T-helper 1 cell (primary cell): ENCODE measurements at places on chromosomes 4 and X.

- no peak for DNase-seq
Measured at GRCh38 chr4:186622788-186623464, 67.6 kb upstream of the MTNR1A start.

- DNase-seq, result no peak
Measured at GRCh38 chr4:152575533-152575932, 39.6 kb upstream of the FBXW7 start.

DNA sequence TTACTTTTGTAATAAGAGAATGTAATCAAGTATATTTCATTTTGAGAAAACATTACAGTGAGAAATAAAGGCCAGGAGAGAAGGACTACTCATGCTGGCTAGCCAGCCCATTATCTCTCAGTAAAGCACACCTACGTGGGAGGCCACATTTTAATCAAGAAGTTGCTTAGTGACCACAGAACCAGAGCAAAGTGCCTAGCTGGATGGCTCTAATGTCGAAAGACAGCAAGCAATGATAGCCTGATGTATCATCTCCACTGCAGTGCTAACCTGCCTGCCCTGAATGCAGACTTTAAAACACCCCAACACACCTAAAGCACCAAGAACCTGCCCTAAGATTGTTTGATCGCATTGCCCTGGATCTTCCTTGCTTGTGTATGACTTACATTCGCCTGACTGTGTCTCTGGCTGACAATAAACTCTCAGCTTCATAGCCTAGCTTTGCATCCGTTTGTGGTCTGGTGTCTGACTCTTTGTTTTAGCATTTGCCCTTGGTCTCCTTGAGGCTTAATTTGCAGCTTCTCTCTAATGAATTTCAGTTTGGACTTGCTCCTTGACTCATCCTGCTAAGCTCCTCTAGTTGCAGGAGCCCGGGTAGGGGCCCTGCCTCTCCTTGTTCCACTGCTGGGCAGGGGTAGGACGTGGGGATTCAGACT is 31.4 kb upstream of the SOWAHD start:
- DNase-seq, result no peak

GRCh38 chr4:38757945-38758600 is 24.7 kb downstream of the TLR10 start:
- DNase-seq, result no peak

GRCh38 chr4:8722556-8722955 is 130.0 kb downstream of the CPZ start:
- DNase-seq, result no peak

DNA sequence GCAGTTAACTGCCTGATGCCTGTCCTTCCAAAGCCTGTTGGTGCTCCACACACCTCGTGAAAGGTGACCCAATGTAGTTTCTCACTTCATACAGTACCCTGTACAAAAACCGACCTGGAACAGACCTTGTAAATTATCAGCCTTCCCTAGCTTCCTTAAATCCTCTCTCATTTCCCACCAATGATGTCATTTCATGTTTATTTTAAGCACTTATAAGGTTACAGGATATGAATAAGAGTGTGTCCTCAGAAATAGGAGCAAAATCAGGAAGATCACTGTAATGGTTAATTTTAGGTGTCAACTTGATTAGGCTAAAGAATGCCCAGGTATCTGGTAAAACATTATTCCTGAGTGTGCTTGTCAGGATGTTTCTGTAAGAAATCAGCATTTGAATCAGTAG is 44.7 kb downstream of the TMEM150C start:
- no peak for DNase-seq

DNA sequence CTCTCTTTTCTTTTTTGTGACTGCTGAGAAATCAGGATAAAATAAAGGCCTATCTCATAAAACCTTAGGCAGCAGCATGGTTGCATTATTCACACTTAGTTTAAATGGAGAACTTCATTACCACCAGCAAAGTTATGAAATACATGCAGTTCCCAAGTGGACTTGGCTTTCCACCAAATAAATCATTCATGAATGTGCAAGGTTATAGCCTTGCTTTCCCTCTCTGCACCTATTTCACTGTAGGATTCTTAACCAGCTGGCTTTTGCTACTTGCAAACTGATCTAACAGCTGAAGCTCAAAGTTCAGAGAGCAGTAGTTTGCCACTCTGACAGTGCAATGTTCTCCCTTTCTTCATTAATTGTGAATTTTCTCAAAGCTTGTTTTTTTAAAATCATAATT is 140.1 kb upstream of the SMIM31 start:
- no peak for DNase-seq

GRCh38 chrX:110402091-110402849 is 43.6 kb downstream of the RTL9 start:
- DNase-seq, result no peak

DNA sequence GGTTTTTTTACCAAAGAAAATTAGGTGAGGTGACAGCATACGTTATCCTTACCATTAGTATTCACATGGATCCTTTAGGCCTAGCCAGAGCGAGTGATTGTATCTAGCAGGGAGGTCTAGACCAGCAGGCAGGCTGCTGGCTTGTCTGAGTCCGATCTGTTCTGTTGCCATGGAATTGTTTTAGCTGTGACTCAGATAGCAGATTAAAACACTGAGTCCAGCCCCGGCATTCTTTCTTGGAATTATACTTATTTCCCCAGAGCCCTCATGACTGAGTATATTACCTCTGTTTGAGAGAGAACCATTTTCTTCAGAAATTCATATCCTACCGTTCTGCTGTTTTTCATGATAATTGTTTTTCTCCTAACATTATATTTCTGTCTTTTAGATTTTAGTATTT is 37.4 kb downstream of the OCRL start:
- DNase-seq, result no peak

GRCh38 chrX:48520976-48521352 is 644 bp upstream of the EBP start:
- peak; percentile 64 for DNase-seq

DNA sequence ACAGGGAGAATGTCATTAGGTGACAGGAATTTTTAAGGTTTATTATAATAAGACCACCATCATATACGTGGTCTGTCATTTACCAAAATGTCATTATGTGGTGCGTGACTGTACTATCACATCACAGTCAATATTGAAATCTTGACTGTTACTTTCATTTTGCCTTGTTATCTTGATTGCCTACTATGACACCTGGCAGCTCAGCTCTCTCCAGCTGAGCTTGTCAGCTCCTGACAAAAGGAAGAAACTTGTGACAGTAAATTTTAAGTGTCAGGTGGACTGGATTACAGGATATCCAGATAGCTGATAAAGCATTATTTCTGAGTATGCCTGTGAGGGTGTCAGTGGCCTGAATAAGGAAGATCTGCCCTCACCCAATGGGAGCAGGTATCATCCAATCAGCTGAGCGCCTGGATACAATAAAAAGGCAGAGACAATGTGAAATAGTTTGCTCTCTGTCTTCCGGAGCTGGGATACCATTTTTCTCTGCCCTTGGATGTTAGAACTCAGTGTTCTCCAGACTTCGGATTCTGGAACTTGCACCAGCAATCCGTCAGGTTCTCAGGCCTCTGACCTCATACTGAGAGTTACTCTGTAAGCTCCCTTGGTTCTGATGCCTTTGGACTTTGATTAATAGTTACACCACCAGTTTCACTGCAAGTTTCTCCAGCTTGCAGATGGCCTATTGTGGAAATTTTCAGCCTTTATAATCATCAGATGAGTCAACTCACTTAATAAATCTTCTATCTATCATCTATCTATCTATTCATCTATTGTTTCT is 1454.7 kb upstream of the IGFBP7 start:
- no peak for DNase-seq

DNA sequence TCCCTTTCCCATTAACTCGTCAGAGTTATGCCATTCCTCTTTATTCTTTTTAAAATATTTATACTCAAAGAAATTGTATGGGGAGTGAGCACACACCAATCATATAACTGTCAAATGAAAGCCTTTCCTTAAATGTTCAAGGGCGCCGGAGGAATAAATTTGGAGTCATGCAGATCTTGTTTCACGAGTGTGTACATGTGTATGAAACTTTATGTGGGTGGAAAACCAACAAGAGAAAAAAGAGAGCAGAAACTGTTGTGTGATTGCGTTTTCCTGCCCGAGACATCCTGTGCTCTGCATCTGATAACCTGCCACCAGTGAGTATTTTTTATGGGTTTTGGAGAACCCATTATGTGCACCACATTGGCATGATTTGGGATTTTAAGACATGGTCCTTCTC is 88.3 kb downstream of the FHDC1 start:
- no peak for DNase-seq

- DNase-seq, result peak; percentile 16
Measured at GRCh38 chr4:73573794-73574528, 46.3 kb downstream of the RASSF6 start.

- DNase-seq, result no peak
Measured at GRCh38 chrX:71510161-71510560, 22.7 kb upstream of the OGT start.

GRCh38 chrX:68273887-68274286 is 159.4 kb downstream of the OPHN1 start:
- no peak for DNase-seq

- no peak for DNase-seq
Measured at GRCh38 chr4:129189630-129190029, 93.7 kb downstream of the C4orf33 start.

DNA sequence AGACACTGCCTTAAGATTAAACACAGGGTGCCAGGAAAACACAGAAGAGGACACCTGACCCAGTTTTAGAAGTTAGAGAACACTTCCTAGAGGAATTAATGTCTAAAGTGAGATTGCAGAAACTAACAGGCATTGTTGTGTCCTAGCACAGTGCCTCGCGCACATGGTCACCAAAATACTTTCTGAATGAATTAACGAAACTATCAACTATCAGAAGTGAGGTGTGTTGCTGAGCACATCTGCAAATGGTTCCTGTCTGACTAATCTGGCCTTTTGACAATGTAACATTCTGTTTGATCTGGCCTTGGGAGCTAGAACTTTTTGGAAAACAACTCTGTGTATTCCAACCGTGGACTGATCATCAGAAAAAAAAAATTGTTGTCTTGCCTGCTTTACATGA is 556.8 kb upstream of the LCORL start:
- DNase-seq, result no peak

DNA sequence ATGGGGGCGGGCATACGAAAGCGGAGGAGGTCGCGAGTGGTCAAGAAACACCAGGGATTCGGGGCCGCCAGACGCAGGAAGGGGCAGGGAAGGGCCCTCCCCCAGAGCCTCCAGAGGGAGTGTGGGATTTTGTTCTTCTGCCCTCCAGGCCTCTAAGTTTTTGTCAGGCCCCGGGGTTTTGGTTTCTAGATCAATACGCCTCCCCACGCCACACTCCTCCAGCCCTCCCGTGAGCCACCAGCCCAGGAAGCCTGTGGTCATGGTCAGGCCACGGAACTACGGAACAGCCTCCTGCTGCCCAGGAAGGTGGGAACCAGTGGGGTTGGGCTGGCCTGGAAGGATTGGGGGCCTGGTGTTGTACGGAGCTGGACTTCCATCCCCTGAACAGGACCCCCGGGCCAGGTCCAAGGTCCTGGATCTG is 38.4 kb downstream of the CPLX1 start:
- DNase-seq, result no peak

DNA sequence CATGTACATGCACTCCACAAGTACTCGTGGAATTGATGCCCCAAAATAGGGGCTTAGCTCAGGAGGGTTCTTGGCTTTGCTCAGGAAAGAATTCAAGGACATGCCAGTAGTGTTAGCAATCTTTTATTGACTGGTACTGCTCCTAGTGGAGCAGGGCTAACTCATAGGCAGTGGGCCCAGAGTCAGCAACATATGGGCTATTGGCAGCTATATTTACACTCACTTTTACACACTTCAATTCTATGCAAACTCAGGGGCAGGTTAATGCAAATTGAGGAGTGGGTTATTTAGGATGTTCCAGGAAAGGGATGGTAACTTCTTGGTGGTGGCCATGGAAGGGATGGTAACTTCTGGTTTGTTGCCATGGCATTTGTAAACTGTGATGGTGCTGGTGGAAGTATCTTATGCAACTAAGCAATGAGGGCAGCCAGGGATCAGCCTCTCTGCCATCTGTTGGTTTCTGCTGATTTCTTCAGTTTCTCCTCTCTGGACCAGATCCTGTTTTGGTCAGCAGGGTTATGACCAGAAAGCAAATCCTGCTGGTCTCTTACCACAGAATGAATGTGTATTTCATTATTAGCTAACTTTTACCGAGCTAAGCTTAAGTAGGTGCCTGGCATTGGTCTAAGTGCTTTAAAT is 69.2 kb upstream of the FAT1 start:
- no peak for DNase-seq

GRCh38 chr4:165516281-165516833 is 137.5 kb downstream of the CPE start:
- no peak for DNase-seq

DNA sequence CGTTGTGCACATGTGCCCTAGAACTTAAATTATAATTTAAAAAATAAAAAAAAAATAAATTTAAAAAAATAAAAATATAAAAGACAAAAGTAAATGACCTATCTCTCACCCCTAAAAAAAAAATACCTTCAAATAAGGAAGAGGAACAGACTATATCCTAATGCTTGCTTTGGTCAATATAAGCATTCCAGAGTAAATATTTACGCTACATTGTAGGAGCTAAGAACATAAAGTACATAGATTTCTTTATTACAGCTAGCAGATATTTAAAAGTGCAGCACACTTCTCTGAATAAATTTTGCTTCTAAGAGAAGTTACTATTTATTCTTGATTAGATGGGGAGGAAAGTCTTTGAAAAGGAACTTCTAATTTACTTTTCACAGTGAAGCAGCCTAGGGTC is 24.5 kb upstream of the UGT2B11 start:
- DNase-seq, result no peak

GRCh38 chrX:151816934-151817333 is 82.4 kb downstream of the CNGA2 start:
- no peak for DNase-seq
